ENCODE measurements at places on chromosomes 7 and 10. TPM values are rescaled to one million over a fixed set of nuclear protein-coding genes. Genes with fewer than 3 reads are reported as not detected.

EPHA1 gene
- not detected for total RNA-seq

DNA sequence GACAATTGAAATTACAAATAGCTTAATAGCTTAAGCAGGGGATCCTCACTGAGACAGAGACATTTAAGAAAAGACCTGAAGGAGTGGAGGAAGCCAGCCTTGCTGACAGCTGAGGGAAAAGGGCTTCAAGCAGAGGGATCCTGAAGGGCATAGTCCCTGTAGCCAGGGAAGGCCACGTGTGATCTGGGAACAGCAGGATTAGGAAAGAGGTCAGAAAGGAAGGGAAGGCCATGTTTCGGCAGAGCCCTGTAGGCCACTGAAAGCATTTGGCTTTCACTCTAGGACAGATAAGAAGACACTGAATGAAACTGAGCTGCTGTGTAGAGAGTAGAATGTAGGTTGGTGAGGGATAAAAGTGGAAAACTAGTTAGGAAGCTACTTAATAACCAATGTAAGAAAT, 3.4 kb upstream of the AKR1C8 start:
- DNase-seq, result no peak

DNA sequence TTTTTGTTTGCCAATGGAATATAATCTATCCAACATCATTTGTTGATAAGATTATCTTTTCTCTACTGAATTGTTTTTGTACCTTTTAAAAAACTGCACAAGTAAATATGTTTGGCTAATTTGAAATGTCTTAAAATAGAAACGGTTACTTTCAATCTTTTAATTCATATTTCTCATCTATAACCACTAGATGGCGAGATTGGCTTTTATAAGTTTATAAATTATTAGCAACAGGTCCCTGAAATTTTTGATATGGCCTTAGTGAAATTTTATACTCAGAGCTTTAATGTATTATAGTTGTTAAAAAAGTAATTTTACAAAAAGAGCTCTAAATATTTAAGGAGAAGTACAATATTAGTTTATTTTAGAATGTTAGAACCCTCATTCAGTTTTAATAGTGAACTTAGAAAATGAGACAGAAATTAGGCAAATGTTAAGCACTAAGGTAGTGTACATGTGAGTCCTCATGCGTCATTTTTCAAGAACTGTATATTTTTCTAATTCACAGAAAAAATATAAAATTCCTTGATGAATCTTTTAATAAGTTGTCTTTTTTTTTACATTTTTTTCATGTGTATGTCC, 592.5 kb downstream of the ARL4A start:
- DNase-seq, result peak; percentile 52

- no peak for DNase-seq
Measured at GRCh38 chr7:79775911-79776310, 322.4 kb upstream of the MAGI2 start.

DNA sequence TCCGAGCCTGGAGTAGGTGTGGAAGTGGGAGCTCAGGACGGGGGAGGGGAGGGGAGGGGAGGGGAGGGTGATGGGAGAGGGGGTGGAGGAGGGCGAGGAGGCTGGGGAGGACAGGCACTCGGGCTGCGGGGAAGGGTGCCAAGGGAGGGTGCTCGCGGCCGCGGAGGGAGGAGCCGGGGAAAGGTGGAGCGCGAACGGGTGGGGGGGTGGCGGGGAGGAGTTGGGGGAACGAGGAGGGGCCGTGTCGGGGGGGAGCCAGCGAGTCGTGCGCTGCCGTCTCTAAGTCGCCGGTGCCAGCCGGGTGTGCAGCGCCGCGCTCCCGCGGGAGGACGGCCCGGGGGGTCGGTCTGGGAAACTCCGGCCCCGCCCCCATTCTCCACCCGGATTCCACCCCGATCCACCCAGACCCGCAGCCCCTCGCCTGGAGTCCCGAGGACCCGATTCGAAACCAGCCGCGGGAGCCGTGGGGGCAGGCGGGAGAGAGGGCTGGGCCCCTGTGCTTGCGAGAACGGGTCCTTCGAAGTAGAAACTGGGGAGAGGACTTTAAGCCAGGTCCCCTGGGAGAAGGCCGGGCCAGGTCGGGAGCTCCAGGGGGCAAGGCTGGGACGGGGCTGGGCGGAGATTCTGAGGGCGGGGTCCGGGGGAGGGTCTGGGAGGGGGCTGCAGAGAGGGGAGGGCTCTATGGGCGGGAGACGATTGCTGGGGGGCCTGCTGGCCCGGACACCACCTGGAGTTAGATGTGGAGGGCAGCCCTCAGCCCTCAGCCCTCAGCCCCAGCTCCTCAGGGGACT, at the start of gene ZNF467:
ZNF467 (minus strand) TSS at position 143 of the 791 bp plus-strand sequence. CDS start 2,556 bp downstream, outside the sequence.
- DNase-seq, result peak; percentile 74

- peak; percentile 74 for DNase-seq
Measured at GRCh38 chr10:33623669-33624068, 289.2 kb upstream of the NRP1 start.

SNCG gene
- total RNA-seq, result 7.4 TPM

EGR2 gene
- total RNA-seq, result 1.5 TPM

GRCh38 chr10:27710014-27710413, 35.6 kb downstream of the MKX start:
- no peak for DNase-seq

GRCh38 chr10:35352512-35352911, 16.2 kb downstream of the CCNY start:
- DNase-seq, result no peak

- no peak for DNase-seq
Measured at GRCh38 chr7:155887174-155887525, 74.9 kb upstream of the SHH start.

DNA sequence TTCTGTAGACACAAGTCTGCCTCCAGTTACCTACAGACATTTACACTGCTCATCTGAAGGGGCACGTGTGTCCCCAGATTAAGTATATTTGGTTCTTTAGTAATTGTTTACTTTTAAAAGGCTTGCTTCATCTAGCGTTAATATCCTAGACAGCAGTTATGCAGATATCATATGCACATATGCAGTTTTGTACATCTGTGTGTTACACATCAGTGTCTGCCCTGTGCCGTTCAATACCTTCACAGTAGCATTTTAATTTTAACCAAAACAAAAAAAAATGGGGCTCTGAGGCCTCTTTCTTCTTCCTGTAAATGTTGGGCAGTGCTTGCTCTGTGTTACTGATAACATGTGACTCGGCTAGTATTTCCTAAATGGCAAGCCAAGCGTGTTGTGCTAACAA, 331.4 kb upstream of the MGMT start:
- no peak for DNase-seq

RTKN2 gene
- total RNA-seq, result 2.4 TPM

IL15RA gene
- 1.5 TPM for total RNA-seq

ADIRF gene
- total RNA-seq, result 9.7 TPM

EXOSC1 gene
- 30.2 TPM for total RNA-seq

DNA sequence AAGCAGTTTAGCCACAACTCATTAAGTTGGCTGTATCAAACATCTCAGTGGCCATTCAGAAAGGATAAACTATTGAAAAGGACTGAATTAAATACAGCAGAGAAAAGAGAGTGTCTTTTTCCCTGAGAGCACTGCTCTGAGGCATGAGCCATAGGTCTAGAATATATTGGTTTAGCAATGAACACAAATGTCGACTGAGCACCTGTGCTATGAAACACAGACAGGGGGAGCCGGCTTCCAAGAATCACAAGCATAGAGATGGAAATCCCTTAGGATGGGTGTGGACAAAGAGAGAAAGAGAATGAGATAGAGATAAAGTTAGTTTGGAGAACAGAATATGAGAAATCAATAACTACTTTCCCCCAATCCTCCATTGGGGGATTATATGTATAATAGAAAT, 54.8 kb downstream of the DGKI start:
- DNase-seq, result no peak

DNA sequence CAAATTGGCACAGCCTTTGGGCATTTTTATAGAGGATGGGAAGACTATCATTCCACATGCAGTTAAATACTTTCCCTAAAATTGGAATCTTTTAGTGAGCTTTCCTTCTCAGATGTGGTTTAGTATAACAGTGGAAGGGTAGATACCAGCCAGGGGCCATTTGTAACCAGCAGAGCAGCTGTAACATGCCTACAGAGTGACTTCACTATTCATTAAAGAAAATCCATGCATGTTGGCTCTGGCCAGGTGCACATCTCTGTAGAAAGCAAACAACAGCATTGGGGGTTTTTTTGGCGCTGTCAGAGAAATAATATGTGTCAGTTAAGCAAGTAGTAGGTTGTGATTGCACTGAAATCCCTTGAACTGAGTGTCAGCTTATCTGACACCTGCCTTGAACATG, 115.6 kb downstream of the LHFPL3 start:
- DNase-seq, result no peak

ITIH5 gene
- 34.2 TPM for total RNA-seq

GRCh38 chr7:2076649-2077064, 156.1 kb downstream of the MAD1L1 start:
- DNase-seq, result no peak

- peak; percentile 53 for DNase-seq
Measured at GRCh38 chr10:86367152-86367951, 757 bp upstream of the GRID1 start.

GRCh38 chr7:157739031-157739430, 402.2 kb downstream of the DNAJB6 start:
- peak; percentile 74 for DNase-seq

GRCh38 chr7:142443216-142444010, 185.6 kb upstream of the PRSS58 start:
- DNase-seq, result no peak

- DNase-seq, result no peak
Measured at GRCh38 chr7:28759475-28759971, 198.6 kb downstream of the TRIL start.

DNA sequence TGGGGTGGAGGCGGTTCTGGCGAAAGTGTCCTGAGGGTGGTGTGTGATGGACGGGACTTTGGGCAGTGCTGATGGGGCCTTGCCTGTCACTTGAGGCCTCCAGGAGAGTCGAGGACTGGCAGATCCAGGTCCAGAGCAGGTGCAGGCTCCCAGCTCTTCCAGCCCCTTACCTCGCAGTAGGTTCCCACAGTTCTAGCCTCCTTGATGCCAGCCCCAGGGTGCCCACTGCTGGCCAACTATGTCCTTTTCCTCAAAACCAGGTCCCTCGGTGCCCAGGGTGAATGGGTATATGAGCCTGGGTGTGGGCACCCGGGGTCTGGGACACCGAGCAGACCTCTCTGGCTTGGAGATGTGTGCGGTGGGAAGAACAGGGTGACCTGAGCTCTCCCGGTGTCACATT, 8.3 kb downstream of the FAM20C start:
- DNase-seq, result no peak

All from muscle of leg (tissue), 16 donors.